ENCODE measurements at places on chromosomes 1 and 21. TPM values are rescaled to one million over a fixed set of nuclear protein-coding genes. Genes with fewer than 3 reads are reported as not detected.

GRCh38 chr21:17709266-17709611 lies 96.5 kb upstream of the BTG3 start:
- DNase-seq, result no peak

DNA sequence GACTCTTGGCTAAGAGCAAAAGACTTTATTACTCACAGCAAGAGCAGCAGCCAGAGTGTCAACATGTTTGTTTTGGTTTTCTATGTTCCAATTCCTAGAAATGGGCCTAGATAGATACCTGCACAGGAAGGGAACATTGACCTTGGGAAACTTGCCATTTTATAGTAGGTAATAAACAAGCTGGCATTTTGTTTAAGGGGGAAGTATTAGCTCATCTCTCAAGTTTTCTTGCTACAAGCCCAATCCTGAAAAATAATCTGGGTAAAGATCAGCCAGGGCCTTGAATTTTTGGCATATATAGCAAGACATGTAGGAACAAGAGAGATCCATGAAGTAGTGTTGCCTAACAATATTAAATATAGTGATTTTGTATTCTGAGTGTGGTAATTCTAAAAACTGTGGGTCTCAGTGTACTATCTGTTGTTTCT lies 51.4 kb upstream of the RGL1 start:
- no peak for DNase-seq

Gene CD5L
- total RNA-seq, result not detected

Gene KCNA3
- total RNA-seq, result 0.12 TPM

Gene TIE1
- total RNA-seq, result 50.3 TPM

Gene SPRR1B
- not detected for total RNA-seq

Gene AADACL4
- total RNA-seq, result not detected

Measured in Daoy (cell line).